T follicular helper cell (primary cell): ENCODE measurements at places on chromosomes 1 and 21.

DNA sequence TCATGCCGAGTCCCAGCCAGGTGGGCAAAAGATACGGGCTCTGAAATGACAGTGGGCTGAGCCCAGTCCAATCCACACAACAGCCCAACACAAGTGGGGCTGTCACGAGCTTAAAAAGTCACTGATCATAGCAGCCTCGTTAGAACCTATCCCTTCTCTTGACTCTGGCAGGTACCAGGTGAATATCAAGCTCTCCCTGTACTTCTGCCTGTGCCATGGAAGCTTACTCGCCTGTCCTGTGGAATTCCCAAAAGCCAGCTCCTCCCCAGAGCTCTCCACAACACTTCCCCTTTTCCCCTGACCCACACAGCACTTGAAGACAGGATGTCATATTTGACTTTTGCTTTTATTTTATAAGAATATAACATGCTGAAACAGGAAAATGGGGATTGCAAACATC is 5.9 kb downstream of the RGS16 start:
- DNase-seq, result no peak

DNA sequence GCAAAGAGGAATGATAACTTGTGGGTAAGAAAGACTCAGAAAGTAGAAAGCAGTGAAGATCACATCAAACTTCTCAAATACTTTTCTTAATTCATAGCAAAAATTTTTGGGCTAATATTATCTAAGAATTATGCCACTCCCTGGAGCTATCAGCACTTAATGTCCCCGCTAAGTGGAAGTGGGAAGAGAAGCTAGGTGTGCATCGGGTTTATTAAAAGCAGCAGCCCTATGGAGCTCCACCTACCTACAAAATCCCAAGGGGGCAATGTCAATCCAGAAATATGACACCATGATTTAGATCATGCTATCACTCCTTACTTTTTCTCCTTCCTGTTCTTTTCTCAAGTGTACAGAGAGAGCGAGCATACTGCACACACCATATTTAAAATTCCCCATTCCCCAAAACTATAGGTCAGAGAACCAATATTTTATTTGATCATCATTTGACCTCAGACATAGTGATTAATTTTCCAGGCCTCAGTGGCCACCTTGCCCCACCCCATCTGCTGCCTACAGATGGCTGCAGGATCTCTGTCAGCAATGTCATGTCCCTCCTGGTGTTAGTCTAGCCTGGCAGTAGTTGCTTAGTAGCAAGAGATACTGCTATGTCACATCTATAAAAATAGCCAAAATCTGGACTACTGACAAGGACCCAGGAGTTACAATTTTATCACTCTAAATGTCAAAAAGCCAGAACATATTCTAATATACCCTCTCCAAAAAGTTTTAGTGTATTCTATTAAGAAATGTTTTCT is 66.6 kb downstream of the MAP3K21 start:
- no peak for DNase-seq

DNA sequence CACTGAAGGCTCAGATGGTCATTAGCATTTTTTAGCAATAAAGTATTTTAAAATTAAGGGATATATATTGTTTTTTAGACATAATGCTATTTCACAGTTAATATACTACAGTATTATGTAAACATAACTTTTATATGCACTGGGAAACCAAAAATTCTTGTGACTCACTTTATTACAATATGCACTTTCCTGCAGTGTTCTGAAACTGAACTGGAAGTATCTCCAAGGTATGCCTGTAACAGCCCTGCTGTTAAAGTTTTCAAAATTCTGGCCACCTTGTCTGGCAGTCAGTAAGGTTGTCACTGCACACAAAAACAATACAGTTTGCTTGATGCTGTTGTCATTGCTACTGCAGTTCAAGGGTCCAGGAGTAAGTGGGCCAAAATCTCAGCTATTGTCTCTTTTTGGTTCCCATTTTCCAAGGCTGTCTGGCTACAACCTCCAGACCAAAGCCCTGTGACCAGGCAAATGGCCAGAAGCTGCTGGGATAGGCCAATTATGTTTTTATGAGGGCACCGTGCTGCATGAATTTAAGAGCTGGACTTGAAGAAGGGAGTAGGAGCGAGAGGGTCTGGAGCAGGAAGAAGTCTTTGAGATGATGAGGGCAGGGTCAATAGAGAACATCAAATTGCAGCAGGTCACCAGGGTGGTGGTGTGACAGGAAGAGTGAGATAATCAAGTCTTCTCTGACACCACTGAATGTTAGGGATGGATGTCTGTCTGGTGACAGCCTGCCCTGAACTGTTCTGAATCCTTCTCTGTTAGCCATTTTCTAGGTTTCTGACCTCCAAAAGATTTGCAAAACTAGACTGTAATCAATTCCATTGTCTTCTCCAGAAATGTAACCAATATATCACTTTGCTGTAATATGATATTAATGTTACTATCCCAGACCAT is 82.3 kb upstream of the CACHD1 start:
- DNase-seq, result no peak

DNA sequence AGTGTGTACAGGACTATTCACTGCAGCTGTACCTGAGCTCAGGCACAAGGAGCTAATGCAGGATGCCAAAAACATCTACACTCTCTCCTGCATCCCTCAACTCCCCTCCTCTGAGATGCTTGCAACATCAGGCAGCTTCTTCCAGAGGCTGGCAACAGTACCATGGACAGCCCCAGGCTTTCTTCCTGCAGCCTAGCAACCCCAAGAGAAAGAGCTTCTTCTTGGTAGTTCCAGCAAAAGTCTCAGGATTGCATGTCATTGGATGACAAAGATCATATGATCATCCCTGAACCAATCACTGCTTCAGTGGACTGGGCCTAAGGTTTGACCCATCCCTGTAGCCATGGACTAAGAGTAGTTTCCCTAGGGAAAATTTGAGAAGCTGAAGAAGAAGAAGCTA is 46.7 kb downstream of the CAMK2N1 start:
- no peak for DNase-seq

DNA sequence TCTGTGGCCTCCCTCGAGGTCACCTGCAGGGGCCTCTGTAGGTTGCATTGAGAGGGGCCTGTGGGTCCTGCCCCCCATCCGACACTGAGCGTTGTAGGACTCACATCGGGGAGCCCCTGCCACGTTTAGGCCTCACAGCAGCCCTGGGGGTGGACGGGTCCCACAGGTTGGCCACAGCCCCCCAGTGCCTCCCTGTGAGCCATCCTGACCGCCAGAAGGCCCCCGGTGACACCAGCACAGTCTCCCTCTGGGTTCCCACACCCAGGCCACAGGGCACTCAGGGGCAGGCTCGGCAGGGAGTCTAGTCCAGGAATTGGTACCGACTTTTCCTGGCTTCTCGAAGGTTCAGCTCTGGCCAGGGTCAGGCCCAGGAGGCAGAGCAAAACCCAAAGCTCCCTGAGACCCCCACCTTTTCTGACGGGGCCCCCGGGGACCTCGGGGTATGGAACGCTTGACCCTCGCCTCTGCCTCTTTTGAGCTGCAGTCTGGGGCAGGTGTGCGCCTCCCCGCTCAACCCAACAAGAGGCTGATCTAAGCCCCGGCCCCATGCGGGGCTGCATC is 13.9 kb upstream of the POFUT2 start:
- no peak for DNase-seq

DNA sequence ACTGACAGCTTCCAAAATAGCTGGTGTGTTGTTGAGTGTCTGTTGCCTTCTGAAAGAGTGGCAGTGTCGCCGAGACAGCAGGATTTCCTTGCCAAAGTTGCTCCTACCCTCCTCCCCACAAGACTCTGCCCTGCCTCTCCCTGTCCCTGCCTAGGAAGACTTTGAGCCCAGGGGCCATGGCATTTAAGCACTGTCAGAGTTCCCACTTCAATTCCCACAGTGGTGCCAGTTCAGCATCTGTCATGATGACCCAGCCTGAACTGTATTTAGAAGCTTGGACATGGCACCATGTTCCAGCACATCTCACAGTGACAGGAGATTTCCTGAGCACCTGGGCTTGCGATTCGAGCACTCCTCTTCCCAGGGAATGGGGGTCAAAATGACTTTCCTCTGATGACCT is 43.6 kb downstream of the TBX15 start:
- no peak for DNase-seq

- DNase-seq, result no peak
These were observed 112.8 kb downstream of the PRRX1 start for GRCh38 chr1:170776777-170777176.

DNA sequence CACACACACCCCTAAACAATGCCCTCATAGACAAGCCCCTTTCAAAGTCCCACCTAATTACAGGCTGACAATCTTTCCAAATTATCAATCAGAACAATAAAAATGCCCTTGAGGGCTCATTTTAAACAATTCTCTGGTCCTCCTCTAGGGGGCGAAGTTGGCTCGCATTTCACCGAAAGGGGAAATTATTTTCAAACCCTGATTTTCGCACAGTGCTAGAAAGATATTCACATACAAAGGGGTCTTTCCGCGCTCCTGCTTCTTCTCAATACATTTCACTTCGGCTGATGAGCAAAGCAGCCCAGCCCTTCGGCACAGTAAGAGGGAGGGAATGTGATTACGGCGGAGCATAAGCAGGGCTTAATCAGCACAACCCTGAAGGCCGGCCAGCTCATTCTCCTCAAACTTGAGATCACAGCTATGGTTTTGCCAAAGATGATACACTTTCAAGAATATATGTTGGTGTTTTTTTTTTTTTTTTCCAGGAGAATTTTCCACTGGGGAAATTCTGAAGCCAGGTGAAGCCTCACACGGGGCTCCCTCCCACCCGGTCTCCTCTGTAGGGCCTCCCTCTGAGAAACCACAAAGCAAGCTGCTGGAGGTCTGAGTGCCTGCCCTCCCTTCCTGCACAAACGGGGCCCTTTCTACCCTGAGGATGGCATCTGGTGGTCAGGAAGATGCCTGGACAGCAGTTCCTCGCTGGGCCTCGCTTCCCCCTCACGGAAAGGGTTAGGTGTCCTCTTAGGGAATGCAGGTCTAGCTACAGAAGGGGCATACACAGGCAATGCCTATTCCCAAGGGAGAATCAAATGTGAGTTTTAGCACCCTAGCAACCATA is 66.9 kb downstream of the GNG12 start:
- no peak for DNase-seq

DNA sequence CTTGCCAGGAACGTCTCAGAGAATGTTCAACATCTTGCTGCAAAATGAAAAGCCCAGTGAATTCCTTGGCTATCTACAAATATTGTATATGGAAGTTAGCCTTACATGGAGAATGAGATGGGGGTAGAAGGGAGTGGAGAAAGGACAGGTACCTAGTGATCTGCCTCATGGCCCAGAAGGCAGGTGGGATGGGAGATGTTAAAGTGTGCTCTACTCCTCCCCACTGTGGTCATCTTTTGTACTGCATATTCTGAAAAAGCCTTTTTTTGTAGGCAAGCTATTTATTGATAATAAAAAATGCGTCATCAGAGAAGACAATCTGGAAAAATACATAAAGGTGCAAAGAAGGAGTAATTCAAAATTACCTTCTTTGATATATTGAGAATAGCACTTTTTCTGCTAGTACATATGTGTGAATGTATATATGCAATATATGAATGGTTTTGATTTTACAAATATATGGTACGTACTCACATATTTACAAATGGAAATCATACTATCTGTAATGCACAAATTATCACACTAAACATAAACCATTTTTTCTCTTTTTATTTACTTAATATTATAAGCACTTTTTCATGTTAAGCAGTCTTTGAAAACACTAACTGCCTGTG is 19.1 kb upstream of the SLC5A9 start:
- no peak for DNase-seq

DNA sequence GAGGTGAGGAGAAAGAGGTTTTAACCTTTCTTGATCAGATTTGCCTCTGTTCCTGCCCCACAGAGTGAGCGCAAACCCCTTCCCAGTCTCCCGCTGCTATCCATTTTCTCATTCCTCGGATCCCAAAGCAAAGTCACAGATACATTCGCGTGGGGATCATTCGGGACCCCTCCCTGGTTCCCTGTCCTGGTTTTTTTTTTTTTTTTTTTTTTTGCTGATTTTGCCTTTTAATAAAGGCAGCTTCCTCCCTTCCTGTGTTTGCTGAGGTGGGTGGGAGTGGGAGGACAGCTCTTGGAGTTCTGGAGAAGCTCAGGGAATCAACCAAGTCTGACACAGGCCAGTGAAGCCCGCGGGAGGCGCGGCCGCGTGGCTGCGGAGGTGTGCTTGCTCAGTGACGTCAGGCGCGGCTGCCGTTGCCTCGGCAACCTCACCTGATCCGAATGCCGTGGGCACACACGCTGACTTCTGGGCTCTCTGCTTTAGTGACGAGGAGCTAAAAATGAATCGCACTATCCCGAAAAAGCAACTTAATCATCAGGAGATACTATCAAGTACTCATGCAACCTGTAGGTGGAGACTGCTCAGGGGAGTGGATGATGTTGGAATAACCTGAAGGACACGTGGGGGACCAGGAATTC is 106.4 kb downstream of the TBX19 start:
- DNase-seq, result peak; percentile 68

GRCh38 chr1:168821434-168821833 is 92.4 kb upstream of the DPT start:
- DNase-seq, result no peak

DNA sequence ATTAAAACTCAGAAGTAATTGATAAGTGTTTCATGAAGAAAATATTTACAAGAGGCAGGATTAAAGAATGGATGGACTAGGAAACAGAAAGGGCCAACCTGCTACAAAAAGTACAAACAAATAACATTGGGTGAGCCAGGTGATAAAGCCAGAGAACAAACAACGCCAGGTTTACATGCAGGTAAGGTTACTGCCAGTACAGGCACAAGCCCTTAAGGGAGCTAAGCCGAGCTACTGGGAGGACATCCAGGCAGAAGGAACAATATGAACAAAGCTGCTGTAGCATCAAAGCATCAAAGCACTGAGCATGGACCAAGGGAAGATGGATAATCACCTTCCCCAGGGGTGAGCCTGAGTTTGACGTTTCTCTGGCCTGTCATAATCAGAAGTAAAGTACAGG is 380.7 kb downstream of the SEC16B start:
- no peak for DNase-seq

GRCh38 chr1:181317261-181317930 is 165.9 kb upstream of the CACNA1E start:
- no peak for DNase-seq

GRCh38 chr1:35557118-35557610 is at the start of gene KIAA0319L:
TSS of gene KIAA0319L (minus strand) at chr1:35557403. CDS start at chr1:35554491, 2,912 bp downstream.
- no peak for DNase-seq

DNA sequence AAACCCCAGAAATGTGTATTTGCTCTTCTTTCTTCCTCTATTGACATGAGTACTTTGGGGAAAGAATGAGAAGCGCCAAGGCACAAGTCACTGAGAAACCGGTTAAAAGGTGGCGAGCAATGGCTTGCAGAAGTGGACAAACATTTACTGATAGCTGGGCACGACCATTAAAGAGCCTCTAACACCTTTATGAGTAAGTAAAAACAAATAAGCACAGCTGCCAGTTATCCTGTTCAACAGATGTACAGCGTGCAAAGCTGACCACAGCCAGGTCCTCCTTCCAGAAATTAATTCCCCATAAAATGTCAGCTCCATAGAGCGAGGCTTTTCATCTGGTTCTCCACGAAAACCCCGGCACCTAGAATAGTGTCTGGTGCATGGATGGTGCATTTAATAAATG is 72.7 kb downstream of the CAPZB start:
- no peak for DNase-seq

DNA sequence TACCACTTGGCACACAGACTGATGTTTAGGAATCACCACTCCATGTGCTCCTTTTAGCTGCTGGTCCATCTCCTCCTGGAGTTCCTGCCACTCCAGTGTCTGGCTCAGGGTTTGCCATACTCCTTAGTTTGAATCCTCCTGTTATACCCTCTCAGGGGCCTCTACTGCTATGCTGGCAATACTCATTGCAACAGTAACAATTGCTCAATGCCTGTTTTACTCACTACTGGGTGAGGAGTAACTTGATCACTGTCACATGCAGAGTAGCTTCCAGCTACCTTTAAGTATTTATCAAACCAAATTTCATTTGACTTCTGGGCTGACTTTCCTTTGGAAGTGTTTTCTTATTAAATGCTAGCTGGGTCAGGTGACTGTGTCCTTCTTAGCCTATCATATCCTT is 107.2 kb upstream of the WLS start:
- DNase-seq, result no peak
